GM13977 (cell line): ENCODE measurements at places on chromosomes 16 and 17.

GRCh38 chr16:74291577-74292208 lies 4.9 kb upstream of the PSMD7 start:
- no peak for DNase-seq

GRCh38 chr17:50925296-50925891 lies 59.2 kb upstream of the TOB1 start:
- no peak for DNase-seq

GRCh38 chr17:73343168-73343634 lies 31.4 kb upstream of the CDC42EP4 start:
- no peak for DNase-seq

GRCh38 chr16:89135166-89135565 lies 36.4 kb upstream of the CDH15 start:
- DNase-seq = no peak

DNA sequence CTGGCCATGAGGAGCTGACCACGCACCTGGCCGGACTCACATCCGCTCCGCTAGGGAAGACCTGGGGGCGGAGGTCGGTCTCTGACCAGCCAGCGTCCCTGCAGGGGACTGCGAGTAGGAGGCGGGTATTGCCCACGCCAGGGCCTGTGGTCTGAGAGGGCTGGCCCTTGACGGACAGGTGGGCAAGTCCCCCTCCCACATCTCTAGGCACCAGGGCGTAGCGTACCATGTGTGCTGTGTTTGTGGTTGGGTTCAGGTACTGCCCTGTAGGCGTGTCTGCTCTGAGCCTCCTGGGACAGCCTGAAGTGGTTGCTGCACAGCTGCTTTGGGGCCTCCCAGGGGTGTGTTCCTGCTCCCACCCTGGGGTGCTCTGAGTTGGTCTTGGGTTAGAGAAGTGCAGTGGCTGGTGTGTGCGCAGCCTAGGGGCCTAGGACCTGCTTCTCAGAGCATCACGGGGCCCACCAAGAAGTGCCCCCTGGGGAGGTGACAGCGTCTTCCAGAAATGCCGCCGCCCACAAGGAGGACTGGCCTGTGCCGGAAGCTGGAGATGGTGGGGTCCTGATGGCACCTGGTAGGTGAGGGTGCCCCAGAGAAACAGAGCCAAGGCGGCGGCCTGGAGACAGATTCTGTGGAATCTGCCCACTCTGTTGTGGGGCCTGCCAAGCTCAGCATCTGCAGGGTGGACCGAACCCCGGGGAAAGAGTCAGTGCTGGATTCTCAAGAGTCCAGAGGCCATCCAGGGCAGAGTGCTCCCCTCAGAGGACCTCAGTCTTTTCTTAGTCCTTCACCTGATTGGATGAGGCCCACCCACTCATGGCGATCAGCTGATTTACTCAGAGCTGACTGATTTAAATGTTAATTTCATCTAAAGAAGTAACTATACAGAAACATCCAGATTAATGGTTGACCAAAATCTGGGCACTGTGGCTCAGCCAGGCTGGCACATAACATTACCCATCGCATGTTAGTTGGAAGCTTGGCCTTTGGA lies 48.3 kb downstream of the WDR45B start:
- peak; percentile 62 for DNase-seq

DNA sequence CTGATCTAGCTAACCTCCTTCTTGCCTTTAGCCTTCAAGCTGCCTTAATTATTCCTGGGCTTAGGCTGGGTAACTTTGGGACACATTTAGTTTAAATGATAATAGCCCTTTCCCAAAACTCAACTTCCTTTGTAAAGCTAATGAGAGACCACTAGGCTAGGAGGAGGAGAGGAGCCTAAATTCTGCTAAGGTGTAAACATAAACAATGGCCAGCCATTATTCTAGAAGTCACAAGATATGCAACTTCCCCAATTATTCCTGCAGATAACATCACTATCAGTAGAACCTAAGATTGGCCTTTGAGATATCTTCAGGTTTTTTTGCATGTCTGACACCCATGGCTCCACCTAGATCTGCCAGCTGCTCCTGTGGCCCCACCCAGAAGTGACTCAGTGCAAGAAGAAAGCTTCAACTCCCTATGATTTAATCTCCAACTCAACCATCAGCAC lies 131.2 kb upstream of the FAM20A start:
- DNase-seq = no peak

DNA sequence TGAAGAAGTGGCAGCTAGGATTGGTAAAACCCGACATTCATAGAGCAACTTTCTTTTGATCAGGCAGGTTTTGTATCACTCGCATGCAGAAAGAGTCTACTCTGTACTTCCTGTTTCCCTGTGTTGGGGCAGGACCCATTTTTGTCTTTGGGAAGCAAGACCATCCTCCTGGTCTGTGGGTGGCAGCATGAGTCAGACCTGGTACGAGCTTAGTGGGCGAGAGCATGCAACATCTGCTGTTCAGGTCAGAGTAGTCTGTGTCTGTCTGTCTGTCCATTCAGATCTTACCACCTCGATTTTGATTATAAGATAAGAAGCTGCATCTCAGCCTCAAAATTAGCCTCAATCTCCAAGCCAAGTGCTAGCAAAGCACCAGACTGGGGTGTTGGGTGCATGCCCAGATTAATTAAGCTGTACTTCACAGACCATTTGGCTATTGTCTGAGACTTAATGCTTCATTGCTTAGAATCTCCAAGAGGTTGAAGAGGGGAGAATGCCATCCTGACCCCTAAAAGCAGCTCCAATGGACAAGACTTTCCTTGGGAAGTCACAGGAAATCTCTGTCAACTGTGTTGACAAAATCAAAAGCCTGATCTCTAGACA lies 110.9 kb downstream of the XYLT1 start:
- DNase-seq = no peak

- no peak for DNase-seq
These were observed 41.0 kb downstream of the LYRM1 start for GRCh38 chr16:20941636-20941926.

DNA sequence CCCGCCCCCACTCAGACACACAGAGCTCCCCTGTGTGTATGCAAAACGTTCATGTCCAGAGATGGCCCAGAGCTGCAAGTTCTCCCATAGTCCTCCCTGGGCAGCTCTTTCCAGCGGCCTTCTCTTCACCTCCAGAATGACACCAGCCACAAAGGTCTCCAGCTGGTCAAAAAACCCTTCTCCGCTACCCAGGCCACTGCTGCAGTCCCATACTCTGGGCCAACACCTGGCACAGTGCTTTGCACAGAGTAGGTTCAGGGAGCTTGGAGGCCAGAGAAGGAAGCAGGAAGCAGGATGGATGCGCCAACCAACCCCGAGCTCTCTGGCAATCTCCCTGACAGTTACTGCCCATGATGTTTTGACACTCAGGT lies 1.1 kb upstream of the STAT5B start:
- peak; percentile 44 for DNase-seq

DNA sequence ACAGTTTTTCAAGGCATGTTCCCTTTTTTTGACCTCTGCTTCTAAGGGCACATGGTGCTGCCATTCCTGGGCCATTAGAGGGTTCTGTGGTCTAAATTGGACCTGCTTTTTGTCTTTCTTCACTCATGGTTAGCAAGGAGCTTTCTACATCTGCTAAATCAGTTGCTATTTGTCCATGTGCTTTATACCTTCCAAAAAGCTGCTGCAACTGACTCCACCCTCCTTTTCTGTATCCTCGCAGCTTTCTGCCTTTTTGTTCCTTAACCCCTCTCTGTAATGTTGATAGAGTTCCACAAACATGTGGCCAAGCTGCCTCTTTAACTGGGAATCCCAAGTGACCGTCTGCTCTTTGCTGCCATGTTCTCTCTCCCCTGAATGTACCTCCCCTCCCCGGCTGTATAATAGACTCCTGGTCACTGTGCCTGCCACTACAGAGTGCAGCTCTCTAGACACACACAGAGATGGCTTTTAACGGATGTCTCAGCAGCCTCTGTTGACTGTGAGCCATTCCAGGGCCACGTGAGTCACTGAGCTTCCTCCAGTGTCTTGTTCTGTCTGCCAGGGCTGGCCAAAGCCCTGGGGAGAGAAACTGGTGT lies 57.4 kb upstream of the TEKT3 start:
- no peak for DNase-seq

DNA sequence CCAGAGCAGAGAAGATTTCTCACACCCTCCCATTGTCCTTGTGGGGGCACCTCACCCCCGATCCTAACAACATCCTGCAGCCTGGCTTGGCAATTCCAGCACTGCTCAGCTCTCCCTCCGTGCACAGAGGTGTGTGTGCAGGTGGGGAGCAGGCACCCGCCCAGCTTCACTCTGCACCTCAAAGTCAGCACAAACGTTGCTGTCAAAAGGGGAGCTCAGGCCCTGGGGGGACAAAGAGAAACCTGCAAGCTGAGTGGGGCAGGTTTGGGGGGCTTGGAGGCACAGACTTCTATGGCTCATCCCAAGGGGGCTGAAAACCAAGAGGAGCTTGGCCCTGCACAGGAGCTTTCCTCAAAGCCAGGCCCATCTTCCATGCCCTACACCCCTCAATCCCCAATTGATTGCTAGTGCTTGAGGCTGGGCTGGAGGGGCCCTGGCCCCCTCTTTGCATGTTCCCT lies 231.9 kb upstream of the TNRC6C start:
- DNase-seq = no peak

GRCh38 chr17:49570540-49571242 lies 5.0 kb upstream of the NXPH3 start:
- no peak for DNase-seq

- peak; percentile 90 for DNase-seq
These were observed 2.5 kb downstream of the P2RX1 start for GRCh38 chr17:3913531-3914311.

DNA sequence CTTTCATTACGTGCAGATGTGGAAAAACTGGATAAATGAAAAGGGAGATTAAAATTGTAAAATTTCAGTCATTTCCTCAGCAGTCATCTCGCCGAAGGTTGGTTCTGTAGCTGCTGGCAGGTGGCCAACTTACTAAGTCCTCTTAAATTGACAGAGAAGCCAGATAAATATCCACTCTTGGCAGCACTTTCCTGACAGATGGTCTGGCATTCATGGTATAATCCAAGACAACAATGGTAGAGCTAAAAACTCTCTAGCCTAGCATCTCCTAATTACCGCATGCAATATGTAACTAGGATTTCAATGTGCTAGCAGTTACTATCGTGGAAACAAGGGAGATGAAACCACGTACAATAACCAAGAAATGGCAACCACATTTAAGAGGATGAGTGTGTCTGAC lies 306.3 kb downstream of the CNTNAP4 start:
- no peak for DNase-seq
